ENCODE measurements at places on chromosomes 11 and 22.

GRCh38 chr22:45893516-45893915, 83.4 kb downstream of the WNT7B start:
- no peak for DNase-seq

GRCh38 chr11:115168229-115168671, 336.0 kb downstream of the CADM1 start:
- DNase-seq, result no peak

DNA sequence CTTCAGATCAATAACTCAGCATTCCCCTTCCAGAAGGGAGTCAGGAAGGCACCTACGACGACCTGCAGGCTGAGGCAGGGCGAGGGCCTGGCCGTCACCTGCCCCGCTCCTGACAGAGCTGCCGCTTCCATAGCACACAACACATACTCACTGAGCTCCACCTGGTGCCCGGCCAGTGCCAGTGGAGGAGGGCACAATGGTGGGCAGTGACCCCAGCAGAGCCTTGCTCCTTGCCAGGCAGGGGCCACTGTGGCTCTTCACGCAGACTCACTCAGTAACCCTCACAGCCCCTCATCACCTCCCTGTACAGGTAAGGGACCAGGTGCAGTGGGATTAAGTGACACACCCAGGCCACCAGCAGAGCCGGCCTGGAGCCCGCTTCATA, 24.6 kb downstream of the LRFN4 start:
- DNase-seq, result no peak

DNA sequence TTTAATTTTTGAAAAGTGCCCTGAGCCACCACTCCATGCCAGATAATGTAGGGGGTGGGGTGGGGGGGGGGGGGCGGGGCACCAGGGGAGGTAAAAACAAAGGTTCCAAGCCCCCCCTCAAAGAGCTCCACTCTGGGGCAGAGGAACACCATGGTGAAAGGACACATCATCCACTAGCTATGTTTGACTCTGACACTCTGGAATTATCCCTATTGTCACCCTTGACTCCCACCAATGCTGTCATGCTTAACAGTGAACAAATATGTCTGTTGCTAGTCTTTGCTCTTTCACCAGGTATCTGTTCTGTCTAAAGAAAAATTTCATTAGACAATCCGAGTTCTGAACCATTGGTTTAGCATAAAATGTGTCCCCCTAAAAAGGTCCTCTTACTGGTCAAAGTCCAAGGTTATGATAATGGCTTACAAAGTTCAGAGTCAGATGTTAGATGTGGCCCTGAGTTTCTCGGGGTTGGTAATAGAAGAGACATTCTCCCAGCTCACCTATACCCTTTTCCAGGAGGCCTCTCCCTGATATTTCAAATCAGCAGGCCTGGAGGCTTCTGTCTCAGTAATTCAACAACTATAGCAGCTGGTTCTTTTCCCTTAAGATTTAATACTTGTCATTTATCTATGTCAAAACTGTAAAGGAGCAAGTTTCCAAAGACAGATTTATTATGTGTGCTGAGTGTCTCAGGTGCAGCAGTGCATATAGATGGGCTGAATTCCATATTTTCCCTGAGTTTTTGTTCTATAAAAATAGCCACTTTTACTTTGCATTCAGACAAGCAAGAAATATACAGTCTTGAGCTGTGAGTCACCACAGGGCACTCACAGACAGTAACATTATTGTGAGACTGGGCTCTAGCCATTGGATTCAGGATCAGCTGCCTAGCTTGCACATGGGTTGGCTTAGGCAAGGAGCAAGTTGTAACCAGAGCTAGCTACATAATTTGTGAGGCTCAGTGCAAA, 174.1 kb downstream of the CSNK2A3 start:
- no peak for DNase-seq

GRCh38 chr11:123301696-123302400, 106.8 kb upstream of the CLMP start:
- no peak for DNase-seq

DNA sequence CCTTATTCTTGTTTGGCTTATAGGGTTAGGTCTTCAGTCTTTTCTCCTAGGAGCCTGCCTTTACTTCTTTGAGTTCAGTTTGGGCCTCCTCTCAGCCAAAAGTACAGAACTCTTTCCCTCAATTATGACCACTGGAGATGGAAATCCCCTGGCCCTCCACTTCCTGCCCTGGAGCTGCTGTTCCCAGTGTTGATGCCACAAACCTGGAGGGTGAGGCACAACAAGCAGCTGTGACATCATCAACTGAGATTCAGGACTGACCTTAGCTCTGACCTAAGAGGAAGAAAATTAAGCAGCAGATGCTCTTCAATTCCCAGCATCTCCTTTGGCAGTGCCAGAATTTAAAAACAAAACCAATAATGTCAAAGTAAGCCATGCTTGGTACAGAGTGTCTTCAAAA, 3.0 kb downstream of the ABTB2 start:
- DNase-seq, result no peak

DNA sequence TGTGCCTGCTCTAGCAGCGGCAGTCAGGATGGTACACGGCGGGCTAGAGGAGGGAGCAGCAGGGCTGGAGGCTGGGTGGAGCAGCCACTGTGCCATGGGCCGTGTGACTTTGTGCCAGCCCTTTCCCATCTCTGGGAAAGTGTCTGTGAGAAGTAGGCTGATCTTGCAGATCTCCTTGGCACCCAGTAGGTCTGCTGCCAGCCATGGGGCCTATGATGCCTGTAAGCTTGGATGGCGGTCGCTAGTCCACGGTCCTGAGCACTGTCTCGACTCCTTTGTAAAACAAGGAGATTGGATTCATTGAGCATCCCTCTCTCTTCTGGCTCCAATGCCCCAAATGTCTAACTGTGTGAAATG, 22.6 kb downstream of the AMPD3 start:
- no peak for DNase-seq

Measured in NCI-H748 treated with DMSO at 0.1 percent for 48 hours (cell line).